ENCODE measurements at places on chromosomes 2 and 18.
A peak's percentile ranks its signal among the peaks of the same experiment; 100 is the strongest.

GRCh38 chr2:18949871-18950270 is 360.5 kb upstream of the NT5C1B start:
- no peak for DNase-seq

- DNase-seq: no peak
Observed at GRCh38 chr18:48939205-48940097, 11.3 kb downstream of the SMAD7 start.

DNA sequence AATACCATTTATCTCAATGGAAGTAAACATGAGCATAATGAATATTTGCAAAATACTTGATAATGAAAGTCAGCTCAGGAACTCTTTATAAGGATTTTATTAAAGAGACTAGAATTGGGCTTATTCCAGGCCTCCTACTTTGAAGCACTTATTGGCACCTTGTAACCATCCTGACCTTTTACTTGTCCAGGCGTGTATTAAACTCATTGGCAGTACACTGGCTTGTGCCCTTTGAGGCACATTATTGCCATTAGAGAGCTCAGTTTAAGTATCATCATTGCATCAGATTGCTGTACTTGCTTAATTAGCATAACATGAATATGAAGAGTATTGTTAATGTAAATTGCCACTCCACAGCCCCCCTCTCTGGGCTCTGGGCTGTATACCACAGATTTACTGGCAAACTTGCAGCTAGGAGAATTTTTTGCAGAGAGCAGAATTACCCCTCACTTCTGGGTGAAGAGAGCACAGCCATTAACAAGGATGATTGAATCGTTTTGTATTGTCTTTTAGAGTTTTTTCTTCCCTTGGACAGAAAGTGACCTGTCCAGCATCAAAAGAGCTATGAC is 72.5 kb downstream of the XIRP2 start:
- no peak for DNase-seq

DNA sequence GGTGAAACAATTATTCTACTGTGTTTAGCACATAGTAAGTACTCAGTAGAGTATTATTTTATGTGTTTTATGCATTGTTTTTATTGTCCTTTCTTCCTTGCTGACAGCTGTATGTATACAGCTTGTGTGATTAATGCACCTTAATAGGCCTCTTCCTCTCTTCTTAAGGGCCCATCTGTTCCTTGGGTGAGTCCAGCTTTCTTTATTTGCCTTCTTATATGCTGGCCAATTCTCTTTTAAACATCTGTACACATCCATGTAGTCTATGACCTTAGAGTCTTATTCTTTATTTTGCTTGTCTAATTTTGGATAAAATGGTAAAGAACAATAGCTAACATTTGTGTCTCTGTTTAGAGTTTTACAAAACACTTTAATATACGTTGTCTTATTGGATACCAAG is 333.7 kb upstream of the MEIS1 start:
- DNase-seq: no peak

GRCh38 chr2:69482471-69482870 is 45.2 kb upstream of the NFU1 start:
- no peak for DNase-seq

DNA sequence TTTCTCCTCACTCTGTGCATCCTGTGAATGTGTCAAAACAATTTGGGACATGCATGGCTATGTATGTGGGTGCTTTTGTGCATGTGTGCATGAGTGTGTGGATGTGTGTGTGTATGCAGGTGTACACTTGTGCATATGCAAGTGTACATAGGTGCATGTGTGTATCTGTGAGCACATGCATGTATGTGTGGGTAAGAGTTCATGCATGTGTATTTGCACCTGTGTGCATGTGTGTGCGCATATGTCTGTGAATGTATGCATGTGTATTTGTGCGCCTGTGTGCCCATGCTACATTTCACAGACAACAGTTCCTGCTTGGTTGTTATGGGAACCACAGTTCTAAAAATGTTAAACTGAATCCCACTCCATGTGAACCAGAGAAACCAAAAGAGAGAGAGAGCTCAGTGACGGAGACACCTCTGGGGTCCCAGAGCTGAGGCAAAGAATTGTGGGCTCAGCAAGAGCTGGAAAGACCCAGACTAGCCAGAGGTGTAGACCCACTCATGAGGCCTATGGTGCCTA is 1.9 kb upstream of the FBXO41 start:
- DNase-seq: no peak

DNA sequence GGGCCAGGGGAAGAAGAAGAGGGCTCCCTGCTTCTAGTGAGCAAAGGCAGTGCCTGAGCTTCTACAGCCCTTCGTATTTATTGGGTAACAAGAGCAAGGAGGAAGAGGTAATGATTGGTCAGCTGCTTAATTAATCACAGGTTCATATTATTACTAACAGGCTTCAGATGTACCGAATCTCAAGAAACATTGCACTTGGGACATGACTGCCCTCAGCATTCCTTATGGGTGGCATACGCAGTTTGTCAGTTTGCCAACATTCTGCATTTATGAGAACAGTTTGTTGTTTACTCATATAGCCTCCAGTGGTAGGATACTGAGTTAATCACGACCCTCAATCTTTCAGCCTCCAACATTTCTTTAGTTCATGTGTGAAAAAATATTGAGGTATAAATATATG is 84.5 kb downstream of the HIBCH start:
- DNase-seq: peak; percentile 34

DNA sequence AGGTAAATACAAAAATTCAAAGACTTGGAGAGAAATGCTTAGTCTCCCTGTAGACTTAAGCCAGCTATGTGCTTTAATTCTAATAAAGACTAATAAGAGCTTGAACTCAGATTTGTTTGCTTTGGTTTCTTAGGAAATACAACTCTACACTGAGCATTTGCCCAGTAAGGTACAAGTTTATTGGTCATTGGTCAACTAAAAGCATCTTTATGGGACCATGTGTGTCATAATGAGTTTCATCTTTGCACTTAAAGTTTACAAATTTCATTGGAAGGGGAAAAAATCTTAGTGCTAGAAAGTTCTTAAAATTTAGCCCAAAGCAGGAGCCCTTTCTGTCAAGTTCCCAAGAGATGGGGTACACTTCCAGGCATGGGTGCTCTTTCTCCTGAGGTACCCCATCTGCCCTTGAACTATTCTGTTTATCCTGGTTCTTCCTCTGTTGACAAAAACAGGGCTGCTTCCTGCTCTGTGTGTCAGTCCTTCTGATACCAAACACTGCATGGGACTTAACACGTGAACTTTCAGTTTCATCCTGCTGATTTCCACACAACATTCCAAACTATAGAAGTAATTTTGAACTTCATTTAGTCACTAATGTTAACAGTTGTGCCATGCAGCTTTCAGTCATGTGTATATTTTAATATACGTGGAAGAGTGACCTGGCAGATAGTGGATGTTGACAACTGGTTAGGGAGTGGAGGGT is 200.2 kb downstream of the TPGS2 start:
- DNase-seq: peak; percentile 78

DNA sequence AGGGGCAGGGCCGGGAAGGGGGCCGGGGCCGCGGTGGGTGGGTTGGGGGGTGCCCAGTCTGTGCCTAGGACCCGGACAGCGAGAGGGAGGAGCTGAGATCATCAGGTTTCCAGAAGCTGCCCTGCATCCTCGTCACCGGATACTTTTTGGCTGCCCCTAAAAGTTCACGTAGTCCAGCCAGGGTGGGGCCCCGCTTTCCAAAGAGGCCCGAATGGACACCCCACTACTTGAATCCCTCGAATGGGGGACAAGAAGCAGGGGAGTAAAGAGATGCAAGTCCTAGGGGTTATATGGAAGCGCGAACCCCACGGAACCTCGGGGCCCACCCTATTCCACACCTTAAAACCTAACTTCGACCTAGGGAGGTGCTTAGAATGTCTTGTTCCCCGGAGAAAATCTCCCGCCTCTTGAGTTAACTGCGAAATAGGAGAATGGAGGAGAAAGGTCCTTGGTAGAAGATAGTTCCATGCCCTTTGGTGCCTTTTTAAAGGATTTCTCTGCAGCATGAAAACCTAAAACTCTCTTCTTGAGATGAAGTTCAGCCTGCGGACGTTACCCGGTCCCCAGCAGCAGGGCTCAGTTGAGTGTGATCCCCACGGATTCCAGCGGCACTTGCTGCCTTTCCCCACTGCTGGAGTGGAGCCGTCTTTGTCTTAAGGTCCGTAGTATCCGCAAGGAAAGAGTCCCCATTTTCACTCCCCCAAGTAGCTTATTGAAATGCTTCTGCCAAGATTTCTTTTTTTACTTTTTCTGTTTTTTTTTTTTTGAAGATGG is 2.1 kb upstream of the RNF152 start:
- no peak for DNase-seq

DNA sequence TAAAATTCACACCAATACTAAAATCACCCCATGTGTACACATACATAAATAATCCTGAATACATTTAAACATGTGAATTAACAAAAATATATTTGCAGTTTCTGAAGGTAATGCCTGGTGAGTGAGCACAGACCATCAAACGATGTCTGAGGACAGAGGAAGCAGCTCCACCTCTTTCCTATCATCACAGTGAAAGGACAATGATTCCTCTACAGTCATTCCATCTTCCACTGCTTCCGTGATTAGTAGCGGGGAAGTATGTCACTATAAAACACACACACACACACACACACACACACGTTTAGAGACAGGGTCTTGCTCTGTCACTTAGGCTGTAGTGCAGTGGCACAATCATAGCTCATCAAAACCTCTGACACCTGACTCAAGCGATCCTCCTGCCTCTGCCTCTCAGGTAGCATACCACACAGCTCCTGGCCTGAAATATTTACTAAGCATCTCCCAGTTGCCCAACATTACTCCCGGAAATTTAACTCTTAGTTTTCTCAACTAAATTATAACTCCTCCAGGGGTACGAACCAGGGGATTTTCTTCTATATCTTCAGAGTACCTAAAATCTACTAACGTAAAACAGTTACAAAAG is 12.8 kb downstream of the FAM210A start:
- DNase-seq: no peak

- no peak for DNase-seq
Observed at GRCh38 chr2:200839513-200839912, 24.9 kb downstream of the CLK1 start.

- peak; percentile 100 for DNase-seq
Observed at GRCh38 chr18:2857491-2858131, 10.8 kb downstream of the EMILIN2 start.

DNA sequence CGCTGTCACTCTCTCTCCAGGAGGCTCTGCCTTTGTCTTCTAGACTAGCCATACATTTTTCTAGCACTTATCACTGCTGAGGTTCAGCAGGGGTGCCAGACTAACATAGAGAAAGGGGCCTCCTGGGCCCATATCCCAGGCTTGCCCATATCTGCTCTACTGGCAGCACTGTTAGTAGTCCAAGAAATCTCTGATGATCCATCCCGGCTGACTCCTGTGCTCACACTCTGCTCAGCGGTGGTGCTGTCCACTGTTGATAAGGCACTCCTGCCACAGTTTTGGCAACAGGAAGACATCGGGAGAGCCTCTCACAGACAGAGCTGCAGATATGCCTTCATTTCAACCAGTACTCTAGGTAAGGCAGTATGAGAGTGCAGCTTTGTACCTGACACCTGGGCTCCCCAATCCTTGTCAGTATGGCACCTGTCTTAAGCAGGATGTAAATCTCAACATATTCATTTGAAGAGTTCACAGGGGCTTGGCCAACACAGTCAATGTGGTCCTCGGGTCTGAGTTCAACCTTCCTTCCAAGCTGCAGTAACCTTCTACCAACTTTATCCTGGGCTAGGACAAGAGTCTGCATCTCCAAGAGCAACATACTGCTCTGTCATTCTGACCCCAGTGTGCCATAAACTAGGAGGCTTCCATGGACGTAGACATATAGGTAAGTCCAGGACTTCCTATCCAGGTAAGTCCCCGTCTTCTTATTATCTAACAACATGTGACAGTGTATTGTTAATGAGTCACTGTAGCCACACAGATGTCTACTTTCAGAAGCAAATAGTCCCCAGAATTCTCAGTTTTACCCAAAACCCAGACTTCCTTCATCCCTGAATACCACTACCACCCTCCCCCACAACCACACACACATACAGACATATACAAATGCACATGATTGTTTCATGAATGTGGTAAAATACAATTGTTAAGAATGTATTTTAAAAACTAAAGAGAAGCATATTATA is 16.2 kb downstream of the KLF7 start:
- DNase-seq: no peak

DNA sequence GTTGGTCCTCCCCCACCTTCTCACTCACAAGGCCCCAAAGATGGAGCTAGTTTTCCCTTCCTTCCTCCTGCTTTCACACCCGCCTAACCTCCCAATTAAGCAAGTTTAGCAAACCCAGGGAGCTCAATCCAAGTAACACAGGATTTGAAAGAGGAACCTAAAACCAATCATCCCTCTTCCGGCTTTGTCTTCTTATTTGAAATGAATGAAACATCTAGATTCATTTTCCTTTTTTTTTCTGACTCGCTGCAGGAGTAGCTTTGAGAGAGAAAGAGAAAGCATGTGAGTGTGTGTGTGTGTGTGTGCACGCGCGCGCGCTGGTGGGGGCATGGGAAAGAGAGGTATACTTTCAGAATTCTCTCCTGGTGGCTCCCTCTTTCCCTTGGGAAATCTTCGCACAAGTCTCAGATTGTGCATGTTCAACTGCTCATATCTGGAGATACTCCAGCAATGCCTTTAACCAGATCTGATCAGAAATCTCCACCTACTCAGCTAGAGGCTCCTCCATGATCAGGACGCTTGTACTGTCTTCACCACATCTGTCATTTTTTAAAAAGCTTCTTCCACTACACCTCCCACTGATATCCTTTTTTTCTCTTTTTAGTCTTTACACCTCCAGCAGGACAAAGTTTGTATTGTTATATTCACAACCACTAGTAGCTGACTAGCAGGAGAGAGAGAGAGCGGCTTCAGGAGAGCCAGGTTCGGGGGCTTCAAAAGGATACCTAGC is 1.7 kb downstream of the SLC8A1 start:
- peak; percentile 60 for DNase-seq

DNA sequence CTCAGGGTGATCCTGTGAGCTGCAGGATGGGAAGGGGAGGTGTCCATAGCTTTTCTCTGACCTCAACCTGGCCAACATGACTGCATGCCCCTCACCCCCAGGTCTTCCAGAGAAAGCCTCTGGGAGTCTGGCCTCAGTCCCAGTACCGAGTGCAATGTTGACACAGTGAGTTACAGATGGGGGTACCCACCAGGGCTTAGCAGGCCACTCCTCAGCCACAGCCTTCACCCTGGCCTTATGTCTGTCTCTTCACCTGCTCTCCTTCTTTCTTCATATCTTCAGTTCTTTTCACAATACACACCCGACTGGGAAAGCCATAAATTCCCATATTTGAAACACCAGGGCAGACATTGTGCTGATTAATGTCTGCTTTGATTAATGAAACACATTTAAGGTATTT is 33.5 kb downstream of the AOX1 start:
- no peak for DNase-seq

- no peak for DNase-seq
Observed at GRCh38 chr2:1672738-1673137, 71.6 kb downstream of the PXDN start.

GRCh38 chr2:240186191-240186725 is 45.8 kb upstream of the OTOS start:
- no peak for DNase-seq

GRCh38 chr2:63553049-63553448 is 35.2 kb downstream of the WDPCP start:
- DNase-seq: no peak

DNA sequence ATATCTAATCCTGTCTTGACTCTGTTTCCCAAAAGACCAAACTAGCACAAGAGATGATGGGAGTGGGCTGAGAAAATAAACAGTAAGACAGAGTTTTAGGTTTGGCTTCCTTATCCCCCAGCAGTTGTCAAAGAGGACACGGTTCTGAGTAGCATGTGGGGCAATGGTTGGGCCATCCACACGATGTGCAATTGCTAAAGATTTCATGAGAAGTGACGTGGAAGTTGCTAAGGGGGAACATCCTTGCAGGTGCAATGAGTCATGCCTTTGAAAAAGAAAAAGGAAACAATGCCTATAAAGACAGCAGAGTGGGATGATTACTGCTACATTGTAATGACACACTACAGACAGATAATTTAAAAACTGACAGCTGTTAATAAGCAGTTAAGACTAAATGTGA is 1395.8 kb downstream of the LRP1B start:
- no peak for DNase-seq

All from fibroblast of gingiva (primary cell).